Stomach (tissue), 19 donors: ENCODE measurements at places on chromosomes 7 and 10.

- H3K4me3 ChIP-seq = no peak overlapping the region
- no peaks in the 10 kb centered on the region for H3K36me3 ChIP-seq
- peak; percentile 56 for DNase-seq
Measured at GRCh38 chr7:134513169-134513752, 14.1 kb upstream of the AKR1B10 start.

DNA sequence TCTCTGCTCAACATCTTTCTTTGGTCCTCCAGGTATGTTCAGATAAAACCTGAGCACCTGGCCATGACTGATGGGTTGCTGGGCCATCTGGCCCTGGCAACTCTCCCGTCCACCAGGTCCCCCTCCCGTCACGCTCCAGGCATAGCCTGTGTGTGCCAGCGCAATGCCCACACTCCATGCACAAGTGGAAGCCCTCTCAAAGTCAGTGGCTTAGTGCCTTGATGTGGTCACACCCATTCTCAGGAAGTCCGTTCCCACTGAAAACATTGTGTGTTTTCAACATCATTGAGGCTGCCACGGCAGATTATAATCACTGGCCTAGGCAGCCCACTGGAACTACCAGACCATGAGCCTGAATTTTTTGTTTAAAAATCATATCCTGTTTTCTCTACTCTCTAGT lies 170.6 kb upstream of the LANCL2 start:
- no peak overlapping the region for H3K27ac ChIP-seq
- H3K27me3 ChIP-seq = no peaks in the 10 kb centered on the region
- peaks cover under 1% of the 10 kb centered on the region for H3K4me1 ChIP-seq
- H3K36me3 ChIP-seq = peaks cover 13% of the 10 kb centered on the region
- DNase-seq = no peak
- H3K4me3 ChIP-seq = no peak overlapping the region

GRCh38 chr7:22123139-22123538 lies 177.4 kb upstream of the CDCA7L start:
- no peak for DNase-seq
- no peak overlapping the region for H3K27ac ChIP-seq
- no peaks in the 10 kb centered on the region for H3K27me3 ChIP-seq
- H3K4me3 ChIP-seq = no peak overlapping the region
- H3K36me3 ChIP-seq = no peaks in the 10 kb centered on the region

- H3K4me3 ChIP-seq = no peak overlapping the region
- peaks cover 8% of the 10 kb centered on the region for H3K4me1 ChIP-seq
- H3K27me3 ChIP-seq = no peaks in the 10 kb centered on the region
- no peaks in the 10 kb centered on the region for H3K36me3 ChIP-seq
- H3K27ac ChIP-seq = no peak overlapping the region
- DNase-seq = no peak
Measured at GRCh38 chr10:50436805-50437204, 185.5 kb upstream of the ASAH2 start.

GRCh38 chr7:152512706-152513105 lies 76.9 kb upstream of the KMT2C start:
- H3K27me3 ChIP-seq = no peaks in the 10 kb centered on the region
- no peaks in the 10 kb centered on the region for H3K4me1 ChIP-seq
- H3K4me3 ChIP-seq = no peak overlapping the region
- H3K36me3 ChIP-seq = no peaks in the 10 kb centered on the region
- DNase-seq = peak; percentile 16
- H3K27ac ChIP-seq = no peak overlapping the region

DNA sequence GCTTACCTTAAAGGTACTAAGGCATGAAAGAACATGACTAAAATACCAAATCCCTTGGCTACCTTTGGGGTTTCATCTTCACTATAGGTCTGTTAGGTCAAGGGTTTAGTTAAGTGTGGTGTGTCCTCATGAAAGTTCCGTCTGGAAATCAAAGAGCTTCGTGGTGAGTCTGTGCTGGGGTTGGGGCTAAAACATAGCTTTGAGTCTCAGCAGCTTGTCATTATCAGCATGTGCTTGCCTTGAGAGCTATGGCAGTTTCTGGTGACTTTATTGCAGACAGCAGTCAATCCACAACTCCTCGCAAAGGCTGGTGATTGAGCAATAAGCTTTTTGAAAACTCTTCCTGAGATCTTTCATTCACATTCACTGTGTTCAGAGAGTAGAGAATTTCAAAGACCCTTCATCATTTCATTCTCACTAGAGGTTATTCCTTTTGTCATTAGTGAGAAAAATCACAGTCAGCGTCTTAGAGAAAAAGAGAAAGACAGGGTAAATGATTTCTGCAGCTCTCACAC lies 53.2 kb upstream of the CCDC6 start:
- no peaks in the 10 kb centered on the region for H3K27me3 ChIP-seq
- H3K4me1 ChIP-seq = no peaks in the 10 kb centered on the region
- no peak for DNase-seq
- no peaks in the 10 kb centered on the region for H3K36me3 ChIP-seq
- H3K27ac ChIP-seq = no peak overlapping the region

- DNase-seq = peak; percentile 73
- H3K27ac ChIP-seq = peak overlapping the region; percentile 54
- no peaks in the 10 kb centered on the region for H3K4me1 ChIP-seq
- H3K4me3 ChIP-seq = no peak overlapping the region
- no peaks in the 10 kb centered on the region for H3K27me3 ChIP-seq
Measured at GRCh38 chr10:29804025-29804852, 169.5 kb upstream of the SVIL start.

- peaks cover 19% of the 10 kb centered on the region for H3K4me1 ChIP-seq
- no peak overlapping the region for H3K4me3 ChIP-seq
- H3K27ac ChIP-seq = no peak overlapping the region
- no peaks in the 10 kb centered on the region for H3K36me3 ChIP-seq
- DNase-seq = no peak
Measured at GRCh38 chr10:70435241-70436085, 6.0 kb downstream of the NODAL start.

GRCh38 chr10:22042557-22043326 lies 39.2 kb upstream of the DNAJC1 start:
- H3K4me3 ChIP-seq = no peak overlapping the region
- peak; percentile 29 for DNase-seq
- H3K4me1 ChIP-seq = no peaks in the 10 kb centered on the region
- H3K27me3 ChIP-seq = no peaks in the 10 kb centered on the region

GRCh38 chr7:93432130-93432529 lies 142.4 kb downstream of the CALCR start:
- H3K4me1 ChIP-seq = no peaks in the 10 kb centered on the region
- DNase-seq = no peak

DNA sequence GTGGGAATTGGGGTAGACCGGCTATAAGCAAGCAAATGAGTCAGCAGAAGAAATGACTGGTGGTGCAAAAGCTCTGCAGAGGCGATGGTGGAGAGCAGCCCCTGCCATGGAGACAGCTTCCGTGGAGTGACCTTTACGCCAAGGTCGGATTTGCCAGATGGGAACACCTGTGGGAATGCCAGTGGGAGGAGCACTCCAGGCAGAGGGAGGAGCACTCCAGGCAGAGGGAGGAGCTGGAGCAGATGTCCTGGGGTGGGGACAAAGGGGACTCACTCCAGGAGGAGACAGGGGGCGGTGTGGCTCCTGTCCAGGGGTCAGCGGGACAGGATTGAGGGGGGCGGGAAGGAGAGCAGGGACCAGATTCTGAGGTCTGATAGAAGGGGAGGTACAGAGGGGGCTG lies 258.8 kb upstream of the CTBP2 start:
- no peaks in the 10 kb centered on the region for H3K4me1 ChIP-seq
- no peak for DNase-seq
- no peaks in the 10 kb centered on the region for H3K36me3 ChIP-seq
- H3K4me3 ChIP-seq = no peak overlapping the region

- H3K27me3 ChIP-seq = no peaks in the 10 kb centered on the region
- no peaks in the 10 kb centered on the region for H3K4me1 ChIP-seq
- DNase-seq = no peak
- no peak overlapping the region for H3K27ac ChIP-seq
- H3K4me3 ChIP-seq = no peak overlapping the region
Measured at GRCh38 chr7:33201821-33202220, 72.5 kb downstream of the BBS9 start.
